ENCODE measurements at places on chromosomes 3 and 15. TPM values are rescaled to one million over a fixed set of nuclear protein-coding genes. Genes with fewer than 3 reads are reported as not detected.

The ADGRG7 gene
- total RNA-seq, result 0.30 TPM

The KBTBD8 gene
- total RNA-seq, result 2.9 TPM

The CCDC39 gene
- total RNA-seq, result not detected

The IL17RD gene
- 3.0 TPM for total RNA-seq

The ROPN1 gene
- not detected for total RNA-seq

The FES gene
- 15.4 TPM for total RNA-seq

The SLC28A1 gene
- total RNA-seq, result not detected

The SERINC4 gene
- not detected for total RNA-seq

Data from smooth muscle cell of the umbilical artery (primary cell).